ENCODE measurements at places on chromosomes 1 and 21.

- no peak for DNase-seq
Observed at GRCh38 chr1:229027622-229028182, 243.2 kb upstream of the RAB4A start.

GRCh38 chr1:64543831-64544230 is 73.9 kb downstream of the CACHD1 start:
- no peak for DNase-seq

DNA sequence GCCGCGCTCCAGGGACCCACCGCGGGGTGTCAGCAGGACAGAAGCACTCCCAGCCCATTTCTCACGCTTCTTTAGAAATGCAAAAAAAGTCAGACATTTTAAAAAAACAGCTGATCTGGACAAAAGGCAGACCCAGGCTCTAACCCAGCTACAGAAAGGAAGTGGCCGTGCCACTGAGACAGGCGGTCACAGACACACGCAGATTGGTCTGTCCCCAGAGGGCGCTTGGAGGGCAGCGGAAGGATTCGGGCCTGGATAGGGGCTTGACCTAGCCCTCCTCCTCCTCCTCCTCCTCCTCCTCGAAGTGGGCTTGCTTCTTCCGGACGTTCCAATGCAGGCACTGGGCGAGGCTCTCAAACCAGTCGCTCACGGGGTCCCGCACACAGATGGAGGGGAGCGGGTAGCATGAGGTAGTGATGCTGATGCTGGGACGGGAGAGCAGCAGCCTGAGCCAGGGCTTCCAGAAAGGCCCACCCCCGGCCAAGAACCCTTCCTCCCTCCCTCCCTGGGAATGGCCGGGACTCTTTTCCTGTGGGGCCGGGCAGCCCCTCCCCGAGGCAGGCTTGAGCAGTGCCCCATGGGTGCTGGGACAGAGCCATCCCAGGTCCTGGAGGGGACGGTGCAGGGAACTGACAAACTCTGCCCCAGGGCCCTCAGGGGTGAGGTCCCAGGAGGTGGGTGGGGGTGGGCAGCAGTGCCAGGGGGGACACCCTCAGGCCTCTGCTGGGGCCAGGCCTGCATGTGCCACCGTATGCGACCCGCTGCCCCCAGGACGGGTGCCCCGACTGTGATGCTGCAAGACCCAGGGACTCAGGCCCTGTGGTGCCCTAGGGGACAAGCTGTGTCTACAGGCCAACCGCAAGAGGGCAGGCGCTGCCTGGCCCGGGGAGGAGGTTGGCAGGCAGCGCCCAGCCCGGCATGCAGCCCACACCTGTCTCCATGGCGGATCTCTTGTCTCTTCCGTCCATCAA is 25.3 kb downstream of the NADK start:
- no peak for DNase-seq

- DNase-seq, result no peak
Observed at GRCh38 chr21:35367553-35367952, 318.5 kb upstream of the RUNX1 start.

DNA sequence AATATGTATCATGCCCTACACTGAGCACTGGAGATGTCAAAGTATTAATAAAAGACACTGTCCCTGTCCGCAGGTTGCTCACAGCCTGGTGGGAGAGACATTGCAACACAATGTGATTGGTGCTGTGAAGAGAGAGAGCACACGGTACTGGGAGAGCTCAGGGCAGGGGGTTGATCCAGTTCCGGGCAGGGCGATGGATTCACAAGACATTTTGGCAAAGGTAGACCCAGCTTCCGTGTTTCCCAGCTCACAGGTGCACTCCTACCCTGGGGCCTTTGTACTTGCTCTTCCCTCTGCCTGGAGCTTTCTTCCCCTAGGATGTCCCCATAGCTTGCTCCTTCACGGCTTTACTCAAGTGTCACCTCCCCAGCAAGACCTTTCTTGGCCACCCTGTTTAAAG is 1.4 kb downstream of the PLA2G5 start:
- DNase-seq, result no peak

DNA sequence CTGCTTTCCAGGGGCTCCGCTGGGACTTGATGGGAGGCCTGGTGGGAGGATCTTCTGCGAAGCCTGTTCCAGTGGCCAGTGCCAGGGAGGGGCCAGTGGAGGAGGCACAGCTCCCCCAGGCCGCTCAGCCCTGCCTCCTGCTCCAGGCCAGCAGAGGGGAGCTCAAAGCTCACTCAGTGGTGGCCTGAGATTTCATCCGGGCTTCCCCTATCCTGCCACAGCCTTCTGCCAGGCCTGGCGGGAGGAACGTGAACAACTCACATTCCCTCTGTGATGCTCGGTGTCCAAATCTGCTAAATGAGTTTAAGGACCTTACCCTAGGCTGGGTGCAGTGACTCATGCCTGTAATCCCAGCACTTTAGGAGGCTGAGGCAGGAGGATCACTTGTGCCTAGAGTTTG is 3.3 kb downstream of the CLCNKB start:
- DNase-seq, result no peak

GRCh38 chr1:211932933-211933254 is 102.3 kb upstream of the LPGAT1 start:
- no peak for DNase-seq

GRCh38 chr1:216005916-216006315 is 417.3 kb downstream of the USH2A start:
- no peak for DNase-seq

GRCh38 chr1:76227621-76228020 is 153.1 kb downstream of the ST6GALNAC3 start:
- no peak for DNase-seq

- DNase-seq, result no peak
Observed at GRCh38 chr1:209208648-209209047, 374.9 kb upstream of the CAMK1G start.

DNA sequence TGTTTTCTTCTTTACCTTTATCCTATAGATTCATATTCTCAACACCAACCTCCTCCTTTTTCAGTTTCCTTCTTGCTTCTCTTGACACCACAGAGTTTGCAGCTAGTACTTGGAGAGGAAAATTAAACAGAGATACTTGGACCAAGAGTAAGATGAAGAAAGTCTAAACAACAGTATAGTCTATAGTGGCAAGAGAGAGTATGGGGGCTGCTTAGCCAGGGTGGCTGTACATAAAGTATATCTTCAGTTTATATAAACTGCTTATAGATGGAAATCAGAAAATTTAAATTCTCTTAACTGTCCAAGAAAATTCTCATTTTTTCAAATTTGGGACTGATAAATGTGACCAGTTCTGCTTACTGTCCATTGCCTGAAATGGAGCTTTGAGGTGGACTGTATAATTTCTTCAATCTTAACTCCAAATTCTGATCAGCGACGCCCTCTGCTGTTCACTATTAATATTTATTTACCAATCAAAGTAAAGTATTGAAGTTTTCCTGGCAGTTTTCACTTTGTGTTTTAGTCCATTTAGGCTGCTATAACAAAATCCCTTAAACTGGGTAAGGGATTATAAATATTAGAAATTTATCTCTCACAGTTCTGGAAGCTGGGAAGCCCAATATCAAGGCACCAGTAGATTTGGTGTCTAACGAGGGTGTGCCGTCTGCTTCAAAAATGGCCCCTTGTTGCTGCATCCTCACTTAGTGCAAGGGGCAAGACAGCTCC is 14.8 kb upstream of the METTL18 start:
- DNase-seq, result no peak

GRCh38 chr1:203558064-203558760 is 64.3 kb downstream of the OPTC start:
- DNase-seq, result no peak

GRCh38 chr21:35485364-35485763 is 436.3 kb upstream of the RUNX1 start:
- no peak for DNase-seq

DNA sequence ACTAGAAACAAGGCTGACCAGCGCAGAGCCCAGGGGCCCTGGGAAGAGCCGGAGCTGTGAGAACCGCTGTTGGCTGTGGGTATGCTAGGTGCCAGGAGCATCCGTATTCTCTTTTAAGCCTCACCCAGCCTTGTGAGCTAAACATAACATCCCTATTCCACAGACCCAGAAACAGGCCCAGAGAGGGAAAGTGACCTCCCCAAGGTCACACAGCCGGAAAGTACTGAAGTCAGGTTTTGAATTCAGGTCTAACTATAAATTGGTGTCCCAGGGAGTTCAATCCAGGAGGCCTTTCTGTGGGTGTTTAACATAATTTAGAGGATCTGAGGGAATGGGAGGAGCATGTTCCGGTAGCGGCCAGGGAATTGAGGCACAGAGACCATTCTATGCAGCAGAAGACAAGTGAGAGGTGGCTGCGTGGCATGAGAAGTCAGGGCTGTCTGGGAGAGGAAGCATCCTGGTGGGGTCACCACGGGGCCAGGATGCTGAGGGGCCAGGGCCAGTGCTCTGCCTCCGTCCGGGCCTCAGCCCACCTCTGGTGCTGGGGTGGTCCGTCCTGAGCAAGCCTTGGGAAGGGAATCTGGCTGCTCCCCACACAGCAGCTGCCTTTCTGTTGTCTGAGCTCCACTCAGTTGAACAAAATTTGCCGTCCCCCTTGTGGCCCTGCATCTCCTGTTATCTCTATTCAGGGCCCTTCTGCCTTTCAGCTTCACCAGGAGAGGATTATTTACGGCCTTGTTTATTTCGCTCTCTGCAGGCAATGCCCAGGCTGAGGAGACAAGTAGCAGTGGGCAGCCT is 338.8 kb upstream of the VAMP3 start:
- DNase-seq, result no peak

GRCh38 chr1:6093071-6093470 is 47.4 kb downstream of the KCNAB2 start:
- DNase-seq, result no peak

- DNase-seq, result no peak
Observed at GRCh38 chr1:223189525-223189902, 46.5 kb upstream of the TLR5 start.

DNA sequence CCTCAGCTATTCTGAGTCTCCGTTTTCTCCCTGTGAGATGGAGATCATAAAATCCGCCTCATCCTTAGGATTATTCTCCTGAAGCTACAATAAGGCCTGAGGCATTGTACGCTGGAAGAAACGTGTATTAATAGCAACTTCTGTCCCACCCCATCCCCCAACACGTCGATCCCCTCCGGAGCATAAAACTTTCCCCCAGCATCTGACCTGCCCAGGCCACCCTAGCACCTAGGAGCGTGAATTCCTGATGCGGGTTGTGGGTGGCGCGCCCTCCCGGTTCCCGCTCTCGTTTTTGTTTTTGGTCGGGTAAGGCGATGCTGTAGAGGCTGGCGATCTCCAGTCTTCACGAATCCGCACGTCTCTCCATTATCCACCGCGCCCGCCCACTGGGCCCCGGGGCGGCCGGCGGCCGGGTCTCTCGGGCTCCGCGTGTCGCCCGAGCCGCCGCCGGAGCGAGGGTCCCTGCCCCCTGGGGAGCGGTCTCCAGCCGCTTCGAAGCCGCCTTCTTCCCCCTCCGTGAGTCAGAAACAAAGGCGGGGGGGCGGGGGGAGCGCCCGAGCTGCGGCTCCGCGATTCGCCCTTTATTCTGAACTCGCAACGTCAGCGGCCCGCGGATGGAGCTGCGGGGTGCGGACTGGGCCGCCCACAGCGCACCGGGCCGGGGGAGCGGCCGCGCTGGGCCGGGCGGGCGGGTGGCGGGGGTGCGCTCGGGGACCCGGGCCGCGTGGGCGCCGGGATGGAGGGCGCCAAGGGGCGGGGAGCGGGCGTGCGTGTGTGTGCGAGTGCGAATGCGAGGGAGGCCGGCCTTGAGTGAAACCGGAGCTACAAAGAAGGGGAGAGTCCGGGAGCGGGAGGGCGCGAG is at the start of gene PLEKHO1:
Gene PLEKHO1, plus strand, starts transcription at position 646 of the 862 bp plus-strand sequence. CDS start 342 bp downstream, outside the sequence.
- DNase-seq, result peak; percentile 70

DNA sequence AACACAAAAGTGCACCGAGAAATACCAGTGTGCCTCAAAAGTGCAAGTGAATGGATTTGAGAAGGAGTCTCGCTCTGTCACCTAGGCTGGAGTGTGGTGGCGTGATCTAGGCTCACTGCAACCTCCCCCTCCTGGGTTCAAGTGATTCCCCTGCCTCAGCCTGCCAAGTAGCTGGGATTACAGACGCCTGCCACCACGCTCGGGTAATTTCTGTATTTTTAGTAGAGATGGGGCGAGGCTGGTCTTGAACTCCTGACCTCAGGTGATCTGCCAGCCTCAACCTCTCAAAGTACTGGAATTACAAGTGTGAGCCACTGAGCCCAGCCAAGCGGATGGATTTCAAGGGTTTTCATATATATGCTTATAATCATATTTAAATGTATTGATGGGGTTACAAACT is 35.8 kb downstream of the PRRX1 start:
- DNase-seq, result no peak

GRCh38 chr1:2801535-2802291 is at the start of gene TTC34:
TSS of gene TTC34 (minus strand) at chr1:2801693. CDS start at chr1:2800827, 866 bp downstream.
- DNase-seq, result peak; percentile 9

- no peak for DNase-seq
Observed at GRCh38 chr21:46661211-46661625, 25.7 kb downstream of the PRMT2 start.

- DNase-seq, result no peak
Observed at GRCh38 chr1:15696956-15697521, 12.9 kb downstream of the PLEKHM2 start.

Data from stimulated activated CD4-positive, alpha-beta T cell treated with anti-CD3 and anti-CD28 coated beads, Interleukin-1b, Interleukin-23, amount 100 ng/mL, for 1 hour (primary cell).